Naive thymus-derived CD8-positive, alpha-beta T cell (primary cell): ENCODE measurements at places on chromosomes 5 and 9. TPM values are rescaled to one million over a fixed set of nuclear protein-coding genes. Genes with fewer than 3 reads are reported as not detected.

The WDR36 gene
- polyA plus RNA-seq = 18.0 TPM

The RASGRF2 gene
- polyA plus RNA-seq = 8.3 TPM

The PCDHB9 gene
- not detected for polyA plus RNA-seq

The ADAMTS16 gene
- polyA plus RNA-seq = not detected

The ARPC5L gene
- polyA plus RNA-seq = 37.5 TPM

The CTXN3 gene
- not detected for polyA plus RNA-seq

The SLC6A19 gene
- polyA plus RNA-seq = not detected

The TAS2R1 gene
- polyA plus RNA-seq = not detected

The QRFP gene
- not detected for polyA plus RNA-seq

The TPPP gene
- polyA plus RNA-seq = 0.49 TPM

The ZNF879 gene
- 4.1 TPM for polyA plus RNA-seq

The ACOT12 gene
- not detected for polyA plus RNA-seq

The WDR31 gene
- polyA plus RNA-seq = 0.62 TPM

The TMEM171 gene
- polyA plus RNA-seq = not detected

The EIF4EBP3 gene
- polyA plus RNA-seq = 50.4 TPM
